HuH-7.5 (cell line): ENCODE measurements at places on chromosomes 13 and 19.

GRCh38 chr19:2573916-2574315 lies 98.0 kb downstream of the GADD45B start:
- no peak for DNase-seq

DNA sequence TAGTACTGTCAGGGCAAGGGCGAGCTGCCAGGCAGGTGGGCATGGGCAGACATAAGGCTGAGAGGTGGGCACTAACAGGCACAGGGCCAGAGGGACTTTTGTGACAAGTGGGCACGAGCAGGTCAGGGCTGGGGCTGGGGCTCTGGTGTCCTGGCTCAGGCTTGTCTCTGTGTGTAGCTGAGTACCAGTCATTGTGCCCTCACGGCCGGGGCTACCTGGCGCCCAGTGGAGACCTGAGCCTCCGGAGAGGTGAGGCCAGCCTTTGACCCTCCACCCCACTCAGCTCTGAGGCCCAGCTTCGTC lies 21.6 kb downstream of the LTBP4 start:
- DNase-seq, result no peak

DNA sequence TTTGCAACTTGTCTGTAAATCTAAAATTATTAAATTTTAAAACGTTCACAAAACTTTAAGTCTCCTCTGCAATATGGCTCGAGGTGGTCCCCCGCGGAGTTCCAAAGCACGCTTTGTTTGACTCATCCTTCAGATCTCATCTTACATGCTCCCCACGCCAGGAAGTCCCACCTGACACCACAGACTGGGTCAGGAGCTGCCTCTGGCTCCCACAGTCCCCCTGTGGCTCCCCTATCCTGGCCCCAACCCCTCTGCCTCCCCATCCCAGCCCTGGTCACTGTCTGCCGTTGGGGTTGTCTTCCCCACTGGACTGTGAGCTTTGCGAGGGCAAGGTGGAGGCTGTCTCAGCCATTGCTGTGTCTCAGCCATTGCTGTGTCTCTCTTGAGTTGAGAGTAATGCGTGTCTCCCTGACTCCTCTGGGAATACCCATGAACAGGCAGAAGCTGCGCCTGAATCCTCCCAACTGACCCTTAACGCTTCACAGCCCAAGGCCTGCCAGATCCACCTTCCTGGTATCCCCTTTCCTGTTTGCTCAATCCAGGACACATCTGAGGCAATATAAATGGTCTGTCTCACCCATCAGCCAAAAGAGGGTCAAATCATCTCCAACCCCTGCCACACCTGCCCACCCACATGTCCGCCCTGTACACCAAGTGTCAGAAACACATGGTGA lies 15.9 kb downstream of the DYRK1B start:
- DNase-seq, result no peak

DNA sequence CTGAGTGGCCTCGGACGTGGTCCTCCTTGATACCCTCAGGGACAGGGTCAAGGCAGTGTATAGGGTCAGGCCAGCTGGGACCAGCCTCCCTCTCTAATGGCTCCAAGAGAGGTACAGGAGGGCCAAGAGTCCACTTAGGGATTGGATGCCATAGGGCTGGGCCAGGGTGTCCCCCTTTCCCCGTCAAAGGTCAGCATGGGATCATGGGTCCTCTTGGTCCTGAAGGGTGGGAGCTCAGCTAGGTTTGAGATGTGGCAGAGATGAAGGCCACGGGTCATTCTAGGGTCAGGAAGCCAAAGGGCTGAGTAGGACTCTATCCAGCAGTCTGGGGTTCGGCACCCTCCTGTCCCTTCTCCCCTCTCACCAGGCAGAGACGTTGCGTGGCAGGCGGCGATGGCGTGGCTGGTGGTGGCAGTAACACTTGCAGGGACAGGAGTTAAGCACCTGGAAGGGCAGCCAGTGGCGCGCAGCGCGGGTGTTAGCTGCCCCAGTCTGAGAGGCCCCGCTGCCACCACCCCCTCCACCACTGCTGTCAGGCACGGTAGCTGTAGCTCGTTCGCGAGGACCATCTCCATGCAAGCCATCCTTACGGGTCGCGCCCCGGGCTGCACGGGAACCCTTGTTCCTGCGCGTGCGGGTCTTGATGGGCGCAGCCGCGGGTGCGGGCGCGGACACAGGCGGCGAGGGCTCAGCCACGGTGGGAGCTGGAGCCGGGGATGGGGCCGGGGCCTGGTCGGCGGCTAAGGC lies 2.6 kb downstream of the GGN start:
- no peak for DNase-seq

GRCh38 chr19:35272954-35273649 lies 4.3 kb downstream of the USF2 start:
- DNase-seq, result no peak

DNA sequence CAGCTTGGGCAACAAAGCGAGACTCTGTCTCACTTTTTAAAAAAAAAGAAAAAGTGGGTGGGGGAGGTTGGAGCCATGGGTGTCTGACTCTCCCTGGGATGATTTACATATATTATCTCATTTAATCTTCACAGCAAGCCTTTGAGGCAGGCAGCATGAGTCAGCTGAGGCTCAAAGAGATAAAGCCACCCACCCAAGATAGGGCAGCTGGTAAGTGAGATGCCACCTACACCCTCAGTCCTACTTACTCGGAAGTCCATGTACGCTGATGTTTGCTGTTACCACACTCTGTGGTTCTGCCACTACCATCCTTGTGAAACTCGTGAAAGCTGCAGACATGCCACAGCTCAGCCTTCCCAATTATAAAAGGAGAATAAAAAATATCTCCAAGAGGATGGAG lies 142.0 kb upstream of the TSHZ3 start:
- no peak for DNase-seq

GRCh38 chr19:8307965-8308866 lies at the start of gene CD320:
Gene CD320 (minus strand): TSS chr19:8308358. CDS start chr19:8308290, 68 bp downstream.
- DNase-seq, result peak; percentile 96

GRCh38 chr13:24684600-24684998 lies 4.4 kb downstream of the ATP12A start:
- DNase-seq, result no peak

- DNase-seq, result no peak
These were observed 13.5 kb upstream of the ZNF563 start for GRCh38 chr19:12346896-12347295.

DNA sequence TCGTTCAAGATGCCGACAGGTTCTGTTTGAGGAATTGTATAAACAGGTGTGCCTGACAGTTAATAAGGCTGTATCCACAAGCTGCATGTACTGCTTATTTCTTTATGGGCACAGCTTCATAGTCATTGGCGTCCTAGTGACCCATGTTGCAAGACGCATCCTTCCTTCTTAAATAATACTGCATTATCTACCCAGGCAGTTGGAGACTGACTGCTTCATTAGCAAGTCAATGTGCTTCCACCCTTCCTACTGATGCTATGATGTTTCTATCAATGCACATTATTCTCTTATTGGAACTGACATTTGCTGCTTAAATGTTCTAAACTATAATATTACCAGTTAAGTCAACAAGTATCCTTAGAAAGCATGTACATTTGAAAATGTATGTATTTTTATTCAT lies 950.0 kb upstream of the MIR17HG start:
- DNase-seq, result no peak

GRCh38 chr19:14432791-14433553 lies at the start of gene PKN1:
Gene PKN1 (plus strand): TSS chr19:14433306. CDS start chr19:14433522, 216 bp downstream.
- peak; percentile 81 for DNase-seq

DNA sequence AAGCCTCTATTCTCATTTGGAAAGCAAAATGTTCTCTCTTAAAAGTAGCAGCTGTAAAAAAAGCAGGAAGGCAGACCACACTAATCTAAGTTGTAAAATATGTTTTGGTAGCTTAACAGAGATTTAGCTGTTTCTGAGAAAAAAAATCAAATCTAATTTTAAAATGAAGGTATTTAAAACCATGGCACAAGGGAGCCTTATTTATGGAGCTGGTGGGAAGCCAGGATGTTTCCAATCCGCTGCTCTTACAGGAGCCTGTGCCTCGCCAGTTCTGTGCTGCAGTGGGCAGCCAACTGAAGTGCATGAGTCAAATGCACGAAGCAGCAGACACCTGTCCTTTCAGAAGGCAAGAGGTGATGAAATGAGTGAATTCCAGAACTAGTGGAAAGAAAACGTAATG lies 28.2 kb downstream of the GPC6 start:
- no peak for DNase-seq

DNA sequence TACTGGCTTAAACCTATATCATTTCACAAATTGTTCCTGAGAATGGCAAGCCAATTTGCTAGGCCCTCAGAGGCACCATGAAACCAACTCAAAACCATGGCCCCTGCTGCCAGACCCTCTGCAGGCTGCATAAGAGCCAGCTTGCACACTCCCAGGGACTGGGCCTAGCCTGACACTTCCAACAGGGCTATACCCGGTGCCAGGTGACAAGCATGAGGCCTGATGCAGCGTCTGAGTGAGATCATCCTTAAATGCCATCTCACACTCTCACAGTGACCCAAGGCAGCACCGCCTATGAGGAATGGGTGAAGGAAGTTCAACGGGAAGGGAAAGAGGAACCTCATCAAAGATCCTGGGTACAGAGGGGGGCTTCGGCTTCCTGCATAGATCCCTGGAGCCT lies 65.6 kb downstream of the C13orf42 start:
- no peak for DNase-seq

DNA sequence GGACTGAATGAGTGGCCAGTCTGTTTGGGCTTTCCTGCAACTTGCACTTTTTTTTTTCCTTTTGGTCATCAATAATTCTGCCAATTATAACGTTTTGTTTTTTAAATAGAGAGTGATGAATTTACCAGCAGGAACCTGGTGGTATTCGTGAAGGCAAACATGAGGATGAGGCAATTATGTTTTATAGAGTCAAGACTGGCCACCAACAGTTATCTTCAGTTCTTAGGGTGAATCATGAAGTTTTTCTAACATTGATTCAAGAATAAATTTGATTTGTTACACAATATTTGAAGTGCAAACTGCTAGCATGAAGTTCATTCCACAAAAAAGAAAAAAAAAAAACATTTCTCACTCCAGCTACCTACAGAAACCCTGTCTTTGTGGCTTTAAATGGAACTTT lies 244.5 kb downstream of the SPRY2 start:
- no peak for DNase-seq

- peak; percentile 92 for DNase-seq
These were observed at the start of gene RFX1 for GRCh38 chr19:14006085-14006765. Gene RFX1 (minus strand): TSS chr19:14006320. CDS start chr19:13993843, 12,477 bp downstream.

GRCh38 chr19:57088133-57088532 lies 31.7 kb upstream of the USP29 start:
- DNase-seq, result no peak

GRCh38 chr13:112733112-112733511 lies 43.3 kb downstream of the ATP11A start:
- no peak for DNase-seq

DNA sequence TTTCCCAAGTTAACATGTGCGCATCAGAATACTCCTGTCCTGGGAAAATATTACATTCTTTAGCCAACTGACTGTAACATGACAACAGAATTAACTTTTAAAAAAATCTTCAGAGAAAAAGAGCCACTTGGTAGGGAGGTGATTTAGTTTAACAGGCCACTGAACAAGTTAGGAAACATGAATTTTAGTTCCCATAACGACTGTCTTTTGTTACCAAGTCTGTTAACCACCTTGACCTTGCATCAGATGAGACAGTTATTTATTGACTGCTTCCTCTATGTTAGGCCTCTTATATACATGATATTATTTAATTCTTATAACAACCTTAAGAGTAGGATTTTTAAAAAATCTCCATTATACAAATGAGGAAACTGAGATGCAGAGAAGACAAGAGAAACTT lies 268.6 kb downstream of the NDFIP2 start:
- no peak for DNase-seq

DNA sequence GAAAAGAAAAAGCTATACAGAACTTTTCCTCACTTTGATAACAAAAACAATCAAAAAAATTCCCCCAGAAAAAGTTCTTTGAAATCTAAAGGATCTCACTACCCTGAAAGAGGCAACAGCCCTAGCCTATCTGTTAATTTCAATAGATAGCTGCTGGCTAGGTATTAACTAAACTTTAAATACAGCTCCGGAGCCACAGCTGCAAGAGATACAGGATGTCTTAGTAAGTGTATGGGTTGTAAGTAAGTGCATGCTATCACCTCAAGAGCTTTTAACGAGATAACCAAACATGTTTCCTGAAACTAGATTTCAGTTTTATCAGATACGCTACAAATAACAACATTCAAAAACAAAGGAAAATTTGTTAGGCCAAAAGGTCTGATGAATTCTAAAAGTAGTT lies 148.4 kb downstream of the KLF12 start:
- DNase-seq, result no peak

GRCh38 chr19:5603626-5604025 lies 18.9 kb downstream of the SAFB2 start:
- no peak for DNase-seq

DNA sequence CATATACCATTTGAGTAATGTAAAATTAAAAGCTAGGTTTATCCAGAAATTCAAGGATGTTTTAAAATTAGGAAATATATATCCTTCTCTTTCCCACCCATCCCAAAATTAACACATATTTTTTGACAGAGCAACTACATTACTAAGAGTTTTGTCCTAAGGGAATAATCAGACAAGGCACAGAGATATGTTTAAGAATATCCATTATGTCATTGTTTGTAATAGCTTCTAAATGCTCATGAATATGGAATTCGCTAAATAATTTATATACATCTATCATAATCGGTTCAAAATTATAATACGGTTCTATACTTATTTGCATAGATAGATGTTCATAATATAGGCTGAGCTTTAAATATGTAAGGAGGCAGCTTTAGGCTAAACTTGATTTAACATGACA lies 9.8 kb downstream of the UBL3 start:
- DNase-seq, result no peak

- no peak for DNase-seq
These were observed 106.1 kb downstream of the RGCC start for GRCh38 chr13:41563341-41563983.

GRCh38 chr19:343941-344624 lies 513 bp downstream of the MIER2 start:
- DNase-seq, result peak; percentile 87

DNA sequence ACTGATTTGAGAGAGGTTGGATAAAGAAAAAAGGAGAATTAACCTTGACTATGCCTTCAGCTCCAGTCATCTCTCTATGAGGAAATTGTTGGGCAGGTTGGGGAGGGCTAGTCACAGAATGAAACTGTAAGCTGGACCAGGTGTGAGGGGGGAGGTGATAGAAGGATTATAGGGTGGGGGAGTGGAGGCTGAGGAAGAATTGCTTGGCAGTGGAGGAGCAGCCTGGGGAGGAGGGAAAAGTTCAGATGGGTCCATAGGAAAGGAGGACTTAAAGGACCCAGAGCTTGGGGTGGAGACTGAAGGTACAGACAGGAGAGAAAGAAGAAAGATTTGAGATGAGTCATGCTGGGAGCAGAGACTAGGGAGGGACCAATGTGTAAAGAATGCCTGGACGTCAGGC lies 8.2 kb upstream of the ZNF431 start:
- no peak for DNase-seq

- no peak for DNase-seq
These were observed 179.4 kb upstream of the TMTC4 start for GRCh38 chr13:100854006-100854405.

DNA sequence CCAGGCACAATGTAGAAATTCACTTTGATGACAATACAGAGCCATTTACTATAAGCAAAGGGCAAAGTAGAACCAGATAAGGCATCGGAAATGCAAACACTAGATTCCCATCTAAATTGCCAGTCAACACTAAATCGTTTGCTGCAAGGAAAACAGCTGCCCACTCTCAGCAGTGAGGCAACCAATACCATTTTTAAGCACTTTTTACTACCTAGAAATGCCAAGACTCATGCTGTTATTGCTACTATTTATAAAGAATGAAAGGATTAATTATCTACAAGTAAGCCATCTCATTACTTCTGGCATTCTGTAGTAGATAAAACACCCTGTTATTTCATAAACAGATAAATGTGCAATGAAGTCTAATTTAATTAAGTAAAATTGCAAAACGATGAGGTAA lies 422.0 kb downstream of the FGF14 start:
- no peak for DNase-seq

GRCh38 chr13:59437544-59438301 lies 726.0 kb downstream of the DIAPH3 start:
- DNase-seq, result no peak
